ENCODE measurements at places on chromosomes 2 and 18. TPM values are rescaled to one million over a fixed set of nuclear protein-coding genes. Genes with fewer than 3 reads are reported as not detected.
A peak's percentile ranks its signal among the peaks of the same experiment; 100 is the strongest.

TUBB8B gene
- total RNA-seq: not detected

GRCh38 chr2:204343685-204344084 is 201.6 kb upstream of the PARD3B start:
- DNase-seq: no peak

GRCh38 chr2:241183221-241183620 is 5.3 kb upstream of the ANO7 start:
- no peak for DNase-seq

DNA sequence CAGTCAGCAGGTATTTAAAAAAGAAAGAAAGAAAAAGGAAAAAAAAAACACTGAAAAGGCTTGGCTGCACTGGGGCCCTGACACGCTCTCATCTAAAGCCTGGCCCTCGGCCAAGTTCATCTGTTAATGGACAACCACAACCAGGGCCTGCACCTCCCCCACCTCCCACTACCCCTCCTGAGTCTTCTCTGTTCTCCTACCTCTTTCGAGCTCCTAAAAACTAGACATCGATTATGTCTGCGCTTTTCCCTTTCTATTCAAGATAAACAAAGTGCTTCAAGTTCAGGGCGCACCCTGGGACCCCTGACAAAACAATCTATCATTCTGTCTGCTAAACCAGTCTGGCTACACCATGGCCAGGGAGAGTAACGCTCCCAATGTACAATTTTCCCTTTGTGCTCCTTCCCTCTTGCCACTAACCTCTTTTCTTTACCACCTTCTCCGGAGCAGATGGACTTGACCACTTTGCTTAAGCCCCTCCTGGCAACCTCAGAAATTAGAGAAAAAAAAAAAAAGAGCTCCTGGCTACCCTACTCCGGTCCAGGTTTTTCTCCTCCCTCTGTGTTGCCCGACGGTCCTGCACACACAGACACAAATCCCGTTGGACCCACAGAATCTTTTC is 22.7 kb downstream of the BCL11A start:
- DNase-seq: peak; percentile 83

TTLL4 gene
- 8.8 TPM for total RNA-seq

DNA sequence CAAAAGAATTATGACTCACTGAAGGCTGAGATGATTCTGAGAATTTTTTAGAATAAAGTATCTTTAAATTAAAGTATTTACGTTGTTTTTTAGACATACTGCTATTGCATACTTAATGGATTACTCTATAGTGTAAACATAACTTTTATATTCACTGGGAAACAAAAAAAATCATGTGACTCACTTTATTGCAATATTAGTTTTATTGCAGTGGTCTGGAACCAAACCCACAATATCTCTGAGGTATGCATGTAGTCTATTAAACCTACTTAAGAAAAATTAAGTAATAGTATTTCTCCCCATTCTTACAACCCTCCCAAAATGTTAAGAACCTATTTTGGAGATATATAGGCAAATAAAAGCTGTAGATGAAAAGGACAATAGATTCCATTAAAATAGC is 142.9 kb upstream of the ZNF521 start:
- DNase-seq: no peak

TMEM37 gene
- total RNA-seq: 1.1 TPM

- no peak for DNase-seq
Observed at GRCh38 chr2:31258351-31258750, 24.4 kb downstream of the EHD3 start.

GRCh38 chr2:140770645-140771044 is 1360.2 kb downstream of the LRP1B start:
- DNase-seq: no peak

GRCh38 chr2:28101892-28102291 is 211.4 kb downstream of the BABAM2 start:
- DNase-seq: no peak

- no peak for DNase-seq
Observed at GRCh38 chr2:190320696-190321095, 1.1 kb upstream of the HIBCH start.

DNA sequence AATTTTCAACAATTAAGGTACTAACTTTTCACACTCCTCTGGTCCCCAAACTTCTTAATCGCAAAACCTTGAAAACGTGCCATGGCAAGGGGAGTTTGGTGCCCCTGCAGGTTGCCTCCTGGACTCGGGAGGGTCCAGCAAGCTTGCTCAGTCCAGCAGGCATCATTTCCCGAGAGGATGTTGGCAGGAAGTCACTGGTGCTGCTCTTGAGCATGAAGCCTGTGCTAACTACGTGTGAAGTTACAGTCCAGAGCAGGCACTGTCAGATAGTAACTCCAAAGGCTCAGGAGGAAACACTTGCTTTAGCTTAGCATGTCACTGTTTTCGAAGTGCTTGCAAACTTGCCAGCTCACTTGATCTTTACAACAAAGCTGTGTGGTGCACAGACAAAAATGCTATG is 215.4 kb downstream of the MYCN start:
- DNase-seq: no peak

ZNF519 gene
- 34.7 TPM for total RNA-seq

GRCh38 chr2:224849264-224849663 is 133.1 kb upstream of the CCDC195 start:
- no peak for DNase-seq

- no peak for DNase-seq
Observed at GRCh38 chr2:201758234-201758633, 22.5 kb downstream of the ALS2 start.

GRCh38 chr18:76983613-76984051 is 149.0 kb downstream of the MBP start:
- DNase-seq: no peak

FSHR gene
- 0.69 TPM for total RNA-seq

GRCh38 chr18:31658670-31659575 is 25.5 kb downstream of the B4GALT6 start:
- DNase-seq: no peak

- DNase-seq: no peak
Observed at GRCh38 chr2:186554850-186555671, 34.8 kb upstream of the ITGAV start.

GRCh38 chr2:101330253-101330933 is 21.9 kb upstream of the RNF149 start:
- no peak for DNase-seq

- DNase-seq: no peak
Observed at GRCh38 chr18:28183418-28184078, 6.6 kb upstream of the CDH2 start.

- DNase-seq: no peak
Observed at GRCh38 chr2:10224734-10225133, 78.0 kb upstream of the HPCAL1 start.

LBX2 gene
- 0.95 TPM for total RNA-seq

RESP18 gene
- not detected for total RNA-seq

EPB41L3 gene
- 52.3 TPM for total RNA-seq

- no peak for DNase-seq
Observed at GRCh38 chr18:371609-371982, 103.7 kb upstream of the THOC1 start.

GRCh38 chr2:15009681-15010080 is 377.2 kb downstream of the LRATD1 start:
- no peak for DNase-seq

DNA sequence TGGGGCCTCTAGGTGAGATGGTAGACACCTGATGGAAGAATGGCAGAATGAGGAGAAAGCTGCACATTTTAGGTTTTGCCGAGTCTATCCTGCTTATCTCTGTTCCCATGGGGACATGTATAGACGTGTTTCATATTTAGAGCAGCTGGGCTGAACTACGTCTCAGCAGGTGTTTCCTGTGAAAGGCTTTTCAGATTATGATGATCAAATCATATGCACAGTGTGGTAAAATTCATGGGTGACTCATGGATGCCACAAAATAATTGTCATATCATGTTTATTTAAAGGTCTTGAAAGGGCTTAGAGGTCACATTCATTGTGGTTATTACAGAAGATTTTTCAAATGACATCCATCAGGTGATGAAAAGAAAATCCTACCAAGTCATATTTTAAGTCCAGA is 90.5 kb downstream of the ICOS start:
- DNase-seq: no peak

DNA sequence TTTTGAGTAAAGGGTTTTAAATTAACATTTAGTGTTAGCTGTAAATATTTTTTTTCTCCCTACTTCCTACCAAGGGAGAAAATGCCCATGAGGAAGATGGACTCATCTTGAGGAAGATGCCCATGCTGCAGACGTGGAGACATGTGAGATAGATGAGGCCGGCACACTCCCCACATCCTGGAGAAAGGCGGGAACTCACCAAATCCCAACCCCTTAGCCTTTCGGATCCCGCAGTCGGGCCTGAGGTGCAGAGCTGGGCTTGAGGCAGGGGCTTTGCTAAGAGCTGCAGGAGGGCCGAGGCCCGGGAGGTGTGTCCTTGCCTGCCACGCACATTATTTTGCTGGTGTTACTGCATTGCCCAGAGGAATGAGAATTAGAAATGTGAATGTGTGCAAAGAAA is 137.9 kb downstream of the NAPG start:
- no peak for DNase-seq

DNA sequence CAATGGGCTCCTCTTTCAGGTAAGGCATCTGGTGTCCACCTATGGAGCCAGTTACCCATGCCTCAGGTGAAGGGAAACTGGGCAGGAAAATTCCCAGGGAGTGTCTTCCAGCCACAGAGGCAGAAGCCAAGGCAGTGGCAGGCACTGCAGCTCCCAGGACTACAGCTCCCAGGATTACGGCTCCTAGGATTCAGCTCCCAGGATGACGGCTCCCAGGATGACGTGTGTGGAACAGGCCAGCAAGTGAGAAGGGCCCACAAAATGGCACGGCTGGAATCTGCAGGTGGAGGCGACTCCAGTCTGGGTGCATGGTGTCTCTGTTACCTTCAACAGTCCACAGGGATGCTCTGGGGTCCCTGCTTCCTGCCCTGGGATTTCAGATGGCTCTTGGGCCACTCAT is 92.1 kb downstream of the PTGR3 start:
- DNase-seq: no peak

KCNS3 gene
- total RNA-seq: 14.9 TPM

IL1R2 gene
- total RNA-seq: 0.37 TPM

TRMT61B gene
- total RNA-seq: 22.6 TPM

GRCh38 chr2:198499539-198499938 is 695.1 kb downstream of the PLCL1 start:
- peak; percentile 48 for DNase-seq

DNA sequence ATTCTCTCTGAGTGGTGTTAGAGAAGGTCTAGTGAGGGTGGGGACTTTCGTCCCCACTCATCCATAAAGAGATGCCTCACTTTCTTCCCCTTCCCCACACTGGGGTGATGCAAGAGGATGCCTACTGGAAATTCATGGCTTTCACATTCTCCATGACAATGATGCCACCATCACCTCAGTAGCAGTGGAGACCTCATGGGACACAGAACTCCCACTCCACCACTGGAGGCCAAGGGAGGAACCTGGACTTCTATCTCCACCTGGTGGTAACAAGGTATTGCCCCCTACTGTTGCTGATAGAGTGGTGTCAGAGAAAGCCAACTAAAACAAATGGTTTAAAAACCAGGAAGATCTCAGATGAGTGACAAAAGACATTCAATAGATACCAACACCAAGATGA is 110.9 kb downstream of the INHBB start:
- DNase-seq: no peak

PPP1CB gene
- total RNA-seq: 608 TPM

- no peak for DNase-seq
Observed at GRCh38 chr2:101007415-101008345, 5.6 kb downstream of the RPL31 start.

DNA sequence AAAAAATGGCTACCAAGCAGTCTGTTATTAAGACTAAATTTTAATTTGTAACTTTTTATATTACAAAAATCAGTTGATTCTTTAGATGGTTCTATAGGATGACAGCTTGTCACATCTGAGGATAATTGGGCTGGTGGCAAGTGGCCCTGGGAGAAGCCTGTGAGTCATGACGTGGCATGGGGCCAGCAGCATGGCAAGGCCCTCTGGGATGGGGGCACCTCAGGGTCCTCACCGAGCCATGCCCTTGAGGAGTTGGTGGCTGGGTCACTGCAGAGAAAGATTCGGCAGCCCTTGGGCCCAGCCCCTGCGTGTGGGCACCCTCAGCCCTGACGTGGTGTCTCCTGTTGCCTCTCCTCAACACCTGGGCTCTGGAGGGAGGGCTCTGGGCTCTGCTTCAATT is 49.7 kb downstream of the STK25 start:
- no peak for DNase-seq

DNA sequence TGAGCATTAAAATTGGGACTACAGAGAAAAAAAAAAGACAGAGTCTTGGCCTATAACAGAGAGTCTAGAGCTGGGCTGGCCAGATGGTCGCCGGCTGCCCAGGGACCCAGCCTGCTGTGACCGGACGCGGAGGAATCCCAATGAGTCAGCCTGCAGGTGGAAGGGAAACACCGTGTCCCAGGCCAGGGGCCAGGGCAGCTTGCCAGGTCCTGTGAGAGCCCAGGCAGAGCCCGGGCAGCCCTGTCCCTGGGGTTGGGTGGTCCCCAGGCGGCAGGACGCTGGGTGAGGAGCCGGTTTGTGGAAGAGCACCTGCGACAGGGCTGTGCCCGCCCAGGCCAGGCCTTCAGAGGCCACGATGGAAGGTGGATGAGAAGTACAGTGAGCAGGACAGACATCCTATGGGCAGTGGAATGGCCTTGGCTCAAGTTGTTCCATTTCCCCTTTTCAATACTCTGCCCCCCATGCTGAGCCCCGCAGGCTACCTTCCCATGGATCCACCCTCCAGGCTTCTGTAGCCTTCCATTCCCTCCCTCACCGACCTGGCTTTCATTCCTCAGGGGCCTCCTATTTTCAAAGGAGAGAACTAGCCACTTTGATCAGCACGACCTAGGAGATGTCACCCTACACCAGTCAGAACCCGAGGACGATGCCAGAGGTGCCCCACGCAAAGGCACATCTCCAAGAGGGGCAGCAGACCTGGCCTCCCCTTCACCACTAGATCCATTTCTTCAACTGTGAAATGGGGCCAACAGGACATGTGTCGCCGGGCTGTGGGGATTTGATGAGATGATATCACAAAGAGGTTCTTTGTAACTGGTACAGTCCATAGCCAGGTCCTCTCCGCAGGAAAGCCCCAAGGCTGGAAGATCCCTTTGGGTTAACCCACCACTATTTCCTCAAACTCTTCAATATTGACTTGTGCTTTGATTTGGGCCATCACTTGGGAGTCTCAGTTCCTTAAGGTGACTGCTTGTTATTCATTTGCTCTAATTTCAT is 87.5 kb downstream of the POLR1A start:
- no peak for DNase-seq

GRCh38 chr2:12636837-12637581 is 79.7 kb upstream of the TRIB2 start:
- no peak for DNase-seq

DPYSL5 gene
- 1.2 TPM for total RNA-seq

GRCh38 chr18:75157381-75157780 is 51.6 kb downstream of the PTGR3 start:
- no peak for DNase-seq

- no peak for DNase-seq
Observed at GRCh38 chr18:32707586-32707985, 65.2 kb downstream of the KLHL14 start.

PLEKHM3 gene
- total RNA-seq: 30.1 TPM

HOXD10 gene
- total RNA-seq: 14.1 TPM

- DNase-seq: no peak
Observed at GRCh38 chr18:26461405-26461804, 86.9 kb downstream of the KCTD1 start.

GALNT3 gene
- total RNA-seq: 14.0 TPM

Data from urinary bladder (tissue), 4 donors.